ENCODE measurements at places on chromosomes 4 and X.

DNA sequence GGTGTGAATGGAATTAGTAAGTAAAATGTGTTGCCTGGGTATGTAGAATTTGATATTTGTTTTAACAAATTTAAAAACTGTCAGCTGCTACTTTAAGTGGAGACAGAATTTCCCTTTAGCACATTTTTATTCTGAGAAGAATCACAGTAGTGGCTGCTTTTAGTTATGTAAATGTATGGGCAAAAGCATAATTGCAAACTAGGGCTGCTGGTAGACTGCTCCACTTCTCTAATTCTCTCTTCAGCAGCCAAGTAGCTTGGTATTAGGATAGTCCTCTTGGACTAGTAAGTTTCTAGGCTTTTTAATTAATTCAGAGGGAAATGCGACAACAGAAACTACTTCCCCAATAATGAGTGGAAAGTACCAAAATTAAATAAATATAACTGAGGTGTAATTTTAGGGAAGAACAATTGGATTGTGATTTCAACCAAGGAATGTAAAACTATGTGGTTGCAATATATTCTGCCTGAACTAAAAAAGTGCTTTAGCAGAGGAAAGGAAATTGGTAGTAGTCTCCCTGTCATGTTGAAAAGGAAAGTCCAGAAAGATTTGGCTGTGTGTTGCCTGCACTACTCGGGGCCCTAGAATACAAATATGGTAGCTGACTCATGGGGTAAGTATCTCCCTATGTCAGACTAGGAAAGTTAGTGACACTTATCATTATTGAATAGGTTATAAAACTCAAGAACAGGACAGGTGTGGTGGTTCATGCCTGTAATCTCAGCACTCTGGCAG lies 9.2 kb upstream of the EIF4E start:
- no peak for DNase-seq

- DNase-seq, result no peak
Measured at GRCh38 chrX:78712336-78712735, 35.2 kb upstream of the LPAR4 start.

DNA sequence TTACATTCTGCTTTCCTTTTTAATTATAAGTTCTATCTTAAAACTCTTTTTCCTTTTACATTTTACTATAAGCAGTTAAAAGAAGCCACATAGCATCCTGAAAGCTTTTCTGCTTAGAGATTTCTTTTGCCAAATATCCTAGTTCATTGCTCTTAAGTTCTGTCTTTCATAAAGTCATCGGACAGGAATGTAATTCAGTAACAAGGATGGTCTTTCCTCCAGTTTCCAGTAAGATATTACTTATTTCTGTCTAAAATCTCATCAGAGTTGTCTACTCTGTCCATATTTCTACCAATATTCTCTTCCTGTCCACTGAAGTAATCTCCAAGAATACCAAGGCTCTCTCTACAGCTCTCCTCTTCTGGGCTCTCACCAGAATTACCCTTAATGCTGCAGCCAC lies 37.5 kb upstream of the ADH1C start:
- no peak for DNase-seq

GRCh38 chrX:136166221-136166855 lies 19.0 kb downstream of the FHL1 start:
- no peak for DNase-seq

GRCh38 chr4:38082424-38083385 lies 122.5 kb downstream of the PTTG2 start:
- no peak for DNase-seq
